ENCODE measurements at places on chromosomes 3 and 15. TPM values are rescaled to one million over a fixed set of nuclear protein-coding genes. Genes with fewer than 3 reads are reported as not detected.

DNA sequence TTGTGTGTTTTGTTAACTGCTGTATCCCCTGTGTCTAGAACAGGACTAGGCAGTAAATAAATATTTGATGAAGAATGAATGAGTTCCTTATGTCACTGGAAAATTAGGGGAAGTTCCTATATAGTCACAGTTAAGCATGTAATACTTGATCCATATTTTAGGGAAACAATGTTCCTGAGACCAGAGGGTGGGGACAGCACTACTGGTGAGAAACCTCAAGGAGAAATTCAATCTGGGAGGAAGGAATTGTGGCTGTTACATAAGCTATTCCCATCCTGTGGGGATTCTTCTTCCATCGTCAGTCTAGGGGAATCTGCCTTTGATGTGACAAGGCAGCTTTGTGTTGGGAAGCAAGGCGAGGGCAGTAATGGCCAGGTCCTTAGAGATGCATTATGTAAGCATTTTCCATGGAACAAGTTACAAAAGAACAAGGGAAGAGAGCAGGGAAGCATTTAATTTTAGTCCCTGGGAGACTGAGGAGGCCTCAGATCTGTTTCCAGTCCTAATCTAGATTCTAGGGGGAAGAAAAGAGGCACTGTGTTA lies 219.3 kb upstream of the TTC14 start:
- no peak for DNase-seq

DNA sequence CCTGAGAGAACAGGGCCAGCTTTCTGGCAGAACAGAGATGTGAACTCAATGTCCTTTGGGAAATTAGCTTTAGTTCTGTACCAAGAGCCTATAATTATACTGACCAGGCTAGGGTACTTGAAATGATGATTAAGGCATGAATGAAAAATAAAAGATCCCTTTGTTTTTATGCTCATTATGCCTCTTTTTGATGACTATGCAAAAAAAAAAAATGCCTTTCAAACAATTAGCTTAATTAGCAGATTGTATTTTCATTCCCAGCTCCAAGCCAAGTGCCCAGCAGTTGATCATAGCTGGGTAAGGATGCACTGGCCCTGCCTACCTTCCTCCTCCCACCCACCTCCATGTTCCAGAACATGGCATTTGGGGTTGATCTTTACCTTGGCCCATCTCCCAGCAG lies 56.8 kb downstream of the LYZL4 start:
- DNase-seq: no peak

DNA sequence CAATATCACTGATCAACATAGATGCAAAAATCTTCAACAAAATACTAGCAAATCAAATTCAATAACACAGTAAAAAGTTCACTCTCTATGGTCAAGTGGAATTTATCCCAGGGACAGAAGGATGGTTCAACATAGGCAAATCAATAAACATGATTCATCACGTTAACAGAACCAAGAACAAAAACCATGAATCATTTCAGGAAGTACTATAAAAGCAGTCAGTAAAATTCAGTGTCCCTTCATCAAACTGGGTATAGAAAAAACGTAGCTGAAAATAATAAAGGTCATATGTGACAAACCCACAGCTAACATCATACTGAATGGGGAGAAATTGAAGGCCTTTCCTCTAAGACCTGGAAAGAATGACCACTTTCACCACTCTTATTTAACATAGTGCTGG lies 172.1 kb downstream of the POLR2M start:
- no peak for DNase-seq

- peak; percentile 38 for DNase-seq
Observed at GRCh38 chr3:105367063-105367405, 325 bp downstream of the ALCAM start.

GRCh38 chr15:33448961-33449606 lies 138.3 kb downstream of the RYR3 start:
- DNase-seq: peak; percentile 61

GRCh38 chr3:89353465-89353864 lies 246.0 kb downstream of the EPHA3 start:
- peak; percentile 63 for DNase-seq

- no peak for DNase-seq
Observed at GRCh38 chr15:52434885-52435284, 93.8 kb downstream of the MYO5A start.

DNA sequence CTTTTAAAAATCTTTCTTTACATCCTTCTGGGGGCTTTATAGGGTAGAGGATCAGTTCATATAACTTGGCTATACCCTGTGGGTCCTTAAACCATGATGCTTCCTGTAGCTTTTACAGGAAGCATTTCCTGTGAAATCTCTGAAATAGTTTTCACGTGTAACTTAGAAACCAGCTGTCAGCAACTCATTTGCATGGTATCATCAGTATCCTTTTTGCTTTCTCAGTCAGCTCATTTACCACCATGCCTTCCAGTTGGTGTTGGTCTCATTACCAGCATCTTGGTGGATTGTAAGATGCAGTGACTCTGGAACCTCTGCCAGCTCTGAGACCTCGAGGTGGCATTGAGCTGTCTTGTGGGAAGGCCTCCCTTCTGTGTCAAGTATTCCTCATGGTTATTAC lies 96.7 kb upstream of the MYZAP start:
- DNase-seq: no peak

- no peak for DNase-seq
Observed at GRCh38 chr3:46549989-46550388, 16.1 kb downstream of the LRRC2 start.

- DNase-seq: no peak
Observed at GRCh38 chr3:76410762-76411281, 625.5 kb upstream of the ZNF717 start.

DNA sequence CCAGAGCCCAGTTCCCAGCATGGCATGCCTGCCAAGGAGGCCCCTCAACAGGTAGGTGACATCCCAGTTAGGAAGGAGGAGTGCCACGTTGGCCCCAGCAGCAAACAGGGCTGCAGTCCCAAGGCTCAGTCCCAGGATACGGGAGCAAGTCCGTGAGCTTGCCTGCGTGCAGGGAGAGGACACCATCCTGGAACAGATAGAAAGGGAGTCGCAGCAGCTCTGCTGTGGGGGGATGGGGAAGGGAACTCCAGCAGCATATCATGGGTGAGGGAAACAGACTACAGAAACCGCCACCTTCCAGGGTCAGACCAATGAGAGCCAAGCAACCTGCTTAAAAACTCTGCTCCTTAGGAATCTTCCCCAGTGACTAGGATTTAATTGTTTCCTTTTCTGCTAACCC lies 9.4 kb upstream of the DYNLT2B start:
- no peak for DNase-seq

DNA sequence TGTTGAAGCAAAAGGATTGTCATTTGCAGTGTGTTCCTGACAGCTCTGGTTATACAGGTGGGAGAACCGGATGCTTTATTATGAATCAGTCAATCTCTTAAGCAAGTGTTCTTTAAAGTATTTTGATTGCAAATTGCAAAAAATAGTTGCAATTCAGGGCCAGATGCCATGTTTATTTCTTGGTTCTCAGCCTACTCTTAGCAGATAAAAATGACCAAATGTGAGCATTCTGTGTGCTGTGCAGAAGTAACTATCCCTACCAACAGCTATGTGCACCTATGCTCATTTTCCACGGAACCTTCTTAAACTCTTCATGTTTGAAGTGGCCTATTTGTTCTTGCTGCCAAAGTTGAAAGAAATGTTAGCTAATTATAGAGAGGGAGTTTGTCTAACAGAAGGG lies 262.3 kb upstream of the RASGRP1 start:
- DNase-seq: no peak

DNA sequence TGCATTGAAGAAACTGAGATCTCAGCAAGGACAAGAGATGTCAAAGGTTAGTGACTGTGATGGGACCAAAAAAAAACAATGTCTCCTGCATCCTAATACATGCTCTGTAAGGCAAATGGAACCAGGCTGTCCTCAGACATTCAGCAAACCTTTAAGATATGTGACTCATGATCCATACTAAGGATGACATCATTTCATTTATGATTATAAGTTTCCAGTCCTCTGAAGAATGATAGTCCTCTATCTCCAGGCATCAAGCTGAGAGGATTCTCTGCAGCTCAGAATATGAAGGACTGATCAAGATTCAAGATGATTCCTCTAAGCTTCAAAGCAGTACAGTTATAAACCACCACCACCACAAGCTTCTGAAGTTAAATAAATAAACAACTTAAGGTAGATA lies 47.6 kb downstream of the SSR3 start:
- DNase-seq: no peak

DNA sequence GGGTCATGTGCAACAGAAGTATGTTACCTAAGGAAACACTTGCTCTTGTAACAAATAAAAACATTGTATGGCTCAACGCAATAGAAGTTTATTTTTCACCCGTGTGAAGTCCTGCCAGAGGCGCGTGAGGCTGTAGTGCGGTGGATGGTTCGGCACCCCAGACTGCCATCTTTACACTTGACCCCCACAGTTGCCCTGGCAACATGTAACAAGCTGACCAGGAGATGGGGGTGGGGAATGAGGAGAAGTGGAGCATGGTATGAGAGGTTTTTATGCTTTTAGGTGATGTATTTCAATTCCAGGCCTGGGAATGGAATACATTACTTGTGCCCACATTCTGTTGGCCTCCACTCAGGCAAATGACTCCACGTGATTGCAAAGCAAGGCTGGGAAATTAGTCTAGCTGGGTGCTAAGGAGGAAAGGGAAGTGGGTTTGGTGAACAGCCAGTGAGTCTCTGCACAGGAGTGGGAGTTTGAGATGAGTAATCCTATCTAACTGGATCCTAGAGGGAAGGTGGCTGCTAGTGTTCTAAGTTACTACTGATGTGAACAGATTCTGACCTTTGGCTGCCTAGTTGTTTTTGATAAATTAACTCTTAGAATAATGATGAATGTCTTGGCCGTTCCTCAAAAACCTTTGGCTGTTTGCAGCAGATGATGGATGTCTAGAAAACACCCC lies 33.8 kb upstream of the GREM1 start:
- DNase-seq: peak; percentile 94

DNA sequence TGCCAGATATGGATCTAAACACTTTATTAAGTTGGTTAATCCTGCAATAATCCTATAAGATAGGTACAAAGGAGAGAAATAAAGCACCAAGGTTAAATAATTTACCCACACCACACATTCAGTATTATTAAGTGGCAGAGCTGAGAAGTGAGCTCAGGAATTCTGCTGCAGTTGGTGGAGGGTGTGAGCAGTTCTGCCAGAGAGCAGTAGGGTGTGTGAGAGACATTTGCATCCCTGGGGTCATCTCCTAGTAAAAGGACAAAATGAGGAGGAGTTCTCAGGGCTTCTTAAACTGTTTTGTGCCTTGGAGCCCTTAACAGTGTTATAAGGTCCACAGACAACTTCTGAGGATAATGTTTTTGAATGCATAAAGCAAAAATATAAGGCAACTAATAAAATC lies 484.5 kb downstream of the TAFA4 start:
- DNase-seq: no peak

GRCh38 chr3:154926721-154927120 lies 153.4 kb upstream of the MME start:
- no peak for DNase-seq

DNA sequence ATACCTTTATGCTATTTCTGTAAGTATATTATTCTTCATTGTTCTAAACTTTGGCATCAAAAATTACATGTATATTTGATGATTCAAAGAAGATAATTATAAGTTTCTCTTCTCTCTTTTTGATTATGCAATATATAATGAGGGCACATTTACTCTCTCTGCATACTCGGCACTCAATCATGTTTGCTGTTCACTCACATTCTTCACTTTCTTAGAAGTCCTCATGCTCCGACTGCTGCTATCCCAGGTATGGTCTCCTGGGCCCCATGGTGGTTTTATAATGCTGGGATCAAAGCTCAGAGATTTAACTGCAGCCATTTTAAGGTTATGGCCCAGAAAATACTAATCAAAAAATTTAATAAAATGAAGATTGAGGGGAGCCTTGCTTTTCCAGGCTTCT lies 529.7 kb upstream of the IL12A start:
- no peak for DNase-seq

- DNase-seq: peak; percentile 98
Observed at GRCh38 chr3:71537211-71537611, 46.3 kb downstream of the FOXP1 start.

GRCh38 chr3:117871934-117872333 lies 1162.4 kb downstream of the TUSC7 start:
- no peak for DNase-seq

DNA sequence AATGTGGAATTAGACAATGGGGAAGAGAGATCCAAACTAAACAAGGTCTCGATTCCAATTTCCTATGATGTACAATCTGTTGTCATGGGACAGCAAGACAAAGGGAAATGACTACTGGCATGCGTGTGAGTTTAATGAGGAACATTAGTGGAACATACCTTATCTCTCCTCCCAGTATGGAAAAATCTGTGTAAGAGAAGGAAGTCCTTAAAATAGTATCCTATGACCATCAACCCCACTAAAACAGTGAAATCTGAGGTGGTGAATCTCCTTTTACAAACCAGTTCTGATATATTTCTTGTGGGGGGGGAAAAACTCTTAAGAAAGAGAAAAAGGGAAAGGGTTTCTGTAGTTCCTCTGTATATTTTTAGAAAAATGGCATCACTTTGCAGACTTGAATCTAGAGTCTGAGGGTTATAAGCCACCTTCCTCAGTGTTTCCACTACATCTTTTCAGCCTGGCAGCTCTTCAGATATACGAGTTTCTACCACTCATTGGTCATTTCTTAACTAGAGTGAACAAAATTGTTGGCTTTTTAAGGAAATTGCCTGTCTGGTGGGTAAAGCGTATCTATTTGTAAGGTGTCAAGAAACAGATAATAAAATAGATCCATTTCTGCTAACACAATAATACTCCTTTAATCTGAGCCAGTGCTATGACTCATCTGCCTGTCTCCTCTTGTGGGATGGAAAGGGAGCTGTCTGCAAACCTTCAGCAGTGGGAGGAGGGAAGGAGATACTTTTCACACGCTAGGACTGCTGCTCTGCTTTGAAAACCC lies 3.0 kb upstream of the TNFAIP8L3 start:
- peak; percentile 69 for DNase-seq

The MAN2A2 gene
- 42.4 TPM for total RNA-seq

The SLC28A1 gene
- not detected for total RNA-seq

The SAMMSON gene
- total RNA-seq: not detected

The PML gene
- total RNA-seq: 33.9 TPM

The PLA1A gene
- not detected for total RNA-seq

The CCR8 gene
- total RNA-seq: not detected

The SMAD6 gene
- not detected for total RNA-seq

The BTBD1 gene
- total RNA-seq: 57.0 TPM

The CD96 gene
- not detected for total RNA-seq

The ITGB5 gene
- total RNA-seq: 101 TPM

The GABRB3 gene
- total RNA-seq: not detected

The ADAMTSL3 gene
- 1.2 TPM for total RNA-seq

The SEMA3F gene
- total RNA-seq: 34.6 TPM
